ENCODE measurements at places on chromosomes 5 and 9. TPM values are rescaled to one million over a fixed set of nuclear protein-coding genes. Genes with fewer than 3 reads are reported as not detected.

The SH3GL2 gene
- total RNA-seq: not detected

The PDE6A gene
- total RNA-seq: not detected

The ADAMTS13 gene
- 1.5 TPM for total RNA-seq

- no peaks in the 10 kb centered on the region for H3K36me3 ChIP-seq
- H3K4me3 ChIP-seq: no peak overlapping the region
- no peak overlapping the region for H3K27ac ChIP-seq
- no peaks in the 10 kb centered on the region for H3K4me1 ChIP-seq
- peaks cover 2% of the 10 kb centered on the region for H3K27me3 ChIP-seq
These were observed 68.9 kb downstream of the BOD1 start for GRCh38 chr5:173547579-173547978.

DNA sequence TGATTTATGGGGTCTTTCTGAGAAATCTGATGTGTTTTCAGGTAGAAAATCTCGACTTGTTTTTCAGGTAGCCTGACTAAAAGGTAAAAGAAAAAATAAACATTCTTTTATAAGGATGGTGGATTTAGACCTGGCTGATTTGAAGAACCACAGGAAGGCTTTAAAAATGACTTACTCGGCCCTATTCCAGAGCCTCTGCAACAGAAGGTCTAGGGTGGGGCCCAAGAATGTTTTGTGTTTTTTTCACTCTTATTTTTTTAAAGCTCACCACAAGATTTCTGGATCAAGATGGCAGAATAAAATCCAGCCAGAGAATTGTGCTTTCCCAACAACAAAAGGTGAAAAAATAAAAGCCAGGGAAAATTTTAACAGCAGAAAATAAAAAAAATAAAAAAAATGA is 59.1 kb downstream of the FNBP1 start:
- no peak for DNase-seq
- no peaks in the 10 kb centered on the region for H3K27me3 ChIP-seq
- peaks cover 70% of the 10 kb centered on the region for H3K36me3 ChIP-seq
- peaks cover 33% of the 10 kb centered on the region for H3K4me1 ChIP-seq
- peak overlapping the region; percentile 28 for H3K27ac ChIP-seq

- H3K27me3 ChIP-seq: no peaks in the 10 kb centered on the region
- H3K4me3 ChIP-seq: no peak overlapping the region
- H3K4me1 ChIP-seq: no peaks in the 10 kb centered on the region
- DNase-seq: no peak
These were observed 53.5 kb upstream of the GRIN3A start for GRCh38 chr9:101791938-101792337.

DNA sequence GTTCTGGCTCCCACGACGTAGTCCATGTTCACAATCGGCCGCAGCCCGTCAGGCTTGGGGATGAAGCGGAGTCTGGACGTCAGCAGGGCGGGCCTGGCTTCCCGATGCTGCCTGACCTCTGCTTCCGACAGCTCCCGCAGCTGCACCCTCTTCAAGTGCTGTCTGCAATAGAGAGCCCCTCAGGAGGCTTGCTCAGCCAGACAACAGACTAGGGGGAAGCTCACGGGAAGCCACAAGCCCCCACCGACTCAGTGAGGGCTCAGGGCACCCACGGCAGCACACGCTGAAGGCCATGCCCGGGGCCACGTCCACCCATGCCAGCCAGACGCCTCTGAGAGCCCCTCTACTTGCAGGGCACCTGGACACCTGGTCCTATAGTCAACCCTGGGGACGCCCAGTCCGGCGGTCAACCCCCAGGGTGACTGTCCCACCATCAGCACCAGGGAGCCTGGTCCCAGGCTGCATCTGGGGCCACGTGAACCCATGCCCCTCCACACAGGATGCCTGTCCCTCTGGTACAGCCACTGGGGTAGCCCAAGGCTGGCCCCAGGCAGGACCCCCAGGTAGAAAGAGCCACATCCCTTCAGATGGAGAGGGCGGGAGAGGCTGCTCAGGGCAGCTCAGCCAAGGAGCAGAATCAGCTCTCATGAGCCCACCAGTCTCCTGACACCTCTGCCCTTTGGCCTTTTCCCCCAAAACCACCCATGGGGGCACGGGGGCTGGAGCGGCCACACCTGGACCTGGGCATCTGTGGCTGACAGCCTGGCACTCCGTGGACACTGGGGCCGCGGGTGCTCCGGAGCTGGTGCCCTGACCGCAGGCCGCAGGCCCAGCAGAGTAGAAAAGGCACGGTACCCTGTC is 14.5 kb downstream of the TERT start:
- no peaks in the 10 kb centered on the region for H3K27me3 ChIP-seq
- no peak overlapping the region for H3K4me3 ChIP-seq
- H3K36me3 ChIP-seq: peaks cover 10% of the 10 kb centered on the region
- no peak overlapping the region for H3K27ac ChIP-seq
- DNase-seq: no peak

GRCh38 chr5:96984506-96985192 is 48.8 kb downstream of the LNPEP start:
- H3K27ac ChIP-seq: no peak overlapping the region
- H3K4me1 ChIP-seq: peaks cover 21% of the 10 kb centered on the region
- H3K36me3 ChIP-seq: peaks cover 68% of the 10 kb centered on the region
- H3K27me3 ChIP-seq: no peaks in the 10 kb centered on the region

- no peaks in the 10 kb centered on the region for H3K4me1 ChIP-seq
- H3K27me3 ChIP-seq: peaks cover 10% of the 10 kb centered on the region
- H3K27ac ChIP-seq: no peak overlapping the region
- H3K4me3 ChIP-seq: no peak overlapping the region
These were observed 58.0 kb downstream of the PLAC8L1 start for GRCh38 chr5:146047396-146047795.

Measured in activated T-helper 2 cell treated with anti-CD3 and anti-CD28 coated beads, Interferon-gamma antibody, Interleukin-2, Interleukin-4, amounts not matched to agents 10 μg/mL and 5 μg/mL and 100 μg/mL, durations not matched to agents 14 hours and 24 hours and 36 hours (primary cell).